Calu3 (cell line): ENCODE measurements at places on chromosomes 5 and 9. TPM values are rescaled to one million over a fixed set of nuclear protein-coding genes. Genes with fewer than 3 reads are reported as not detected.
A peak's percentile ranks its signal among the peaks of the same experiment; 100 is the strongest.

- H3K27me3 ChIP-seq = no peaks in the 10 kb centered on the region
- H3K27ac ChIP-seq = no peak overlapping the region
- DNase-seq = no peak
These were observed 379.2 kb downstream of the ACTL7B start for GRCh38 chr9:108476574-108476973.

DNA sequence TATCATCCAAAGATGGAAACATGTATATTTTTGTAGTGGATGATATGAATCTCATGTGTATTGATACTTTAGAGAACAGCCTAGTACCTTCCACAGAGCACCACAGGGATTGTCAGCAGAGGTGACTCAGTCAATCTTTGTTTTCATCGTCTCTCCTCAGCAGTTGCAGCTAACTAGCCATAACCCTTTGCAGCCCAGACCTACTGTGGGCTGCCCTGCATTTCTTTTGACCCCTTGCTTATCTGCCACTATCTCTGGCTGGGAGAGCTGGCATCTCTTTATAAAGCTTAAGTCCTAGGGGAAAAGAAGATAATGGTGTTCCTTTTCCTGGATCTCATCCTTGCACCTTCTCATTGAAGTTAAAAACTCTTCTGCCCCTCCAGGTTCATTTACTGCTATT, 28.7 kb downstream of the HMGCR start:
- DNase-seq = no peak
- H3K4me1 ChIP-seq = no peaks in the 10 kb centered on the region
- no peak overlapping the region for H3K4me3 ChIP-seq
- peaks cover 64% of the 10 kb centered on the region for H3K36me3 ChIP-seq

DNA sequence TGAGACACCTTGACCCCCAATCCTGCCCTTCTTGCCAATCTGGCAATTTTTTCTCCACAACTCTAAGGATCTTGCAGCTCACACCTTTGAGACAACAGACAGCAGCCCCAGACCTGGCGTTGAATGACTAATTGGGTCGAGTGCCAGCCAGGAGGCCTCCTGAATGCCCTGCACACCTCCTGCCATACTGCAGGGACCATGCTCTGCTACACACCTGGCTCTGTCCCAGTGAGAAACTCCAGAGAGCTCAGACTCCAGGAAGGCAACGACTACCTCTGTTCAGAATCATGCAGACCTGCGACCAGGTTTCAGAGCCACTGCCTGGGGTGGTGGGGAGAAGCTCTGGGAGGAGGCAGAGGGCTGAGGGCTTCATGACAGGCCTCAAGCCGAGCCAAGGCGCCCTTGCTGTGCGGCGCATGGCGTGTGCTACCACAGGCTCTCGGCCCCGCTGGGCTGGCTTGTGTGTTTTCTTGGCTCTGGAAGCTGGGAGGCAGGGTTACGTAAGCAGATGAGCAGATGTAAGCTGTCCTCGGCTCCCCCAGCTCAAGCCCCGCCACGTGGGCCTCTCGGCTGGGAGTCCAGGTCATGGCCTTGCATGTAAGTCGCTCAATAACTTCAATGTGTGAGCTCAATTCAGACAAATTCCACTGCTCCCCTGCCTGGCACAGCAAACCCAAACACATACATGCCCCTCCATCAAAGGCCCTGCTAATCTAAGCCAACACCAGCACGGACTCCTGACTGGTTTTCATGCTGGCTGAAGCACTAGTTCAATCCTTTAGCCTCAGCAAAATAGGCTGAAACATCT, 27.5 kb downstream of the B4GALT1 start:
- H3K27ac ChIP-seq = no peak overlapping the region
- H3K4me1 ChIP-seq = peaks cover 28% of the 10 kb centered on the region
- DNase-seq = no peak
- H3K4me3 ChIP-seq = no peak overlapping the region

- no peak for DNase-seq
- no peaks in the 10 kb centered on the region for H3K36me3 ChIP-seq
- H3K27ac ChIP-seq = no peak overlapping the region
- peaks cover 7% of the 10 kb centered on the region for H3K4me1 ChIP-seq
- no peak overlapping the region for H3K4me3 ChIP-seq
- peaks cover 13% of the 10 kb centered on the region for H3K27me3 ChIP-seq
These were observed 9.0 kb upstream of the NSD1 start for GRCh38 chr5:177124486-177124991.

DNA sequence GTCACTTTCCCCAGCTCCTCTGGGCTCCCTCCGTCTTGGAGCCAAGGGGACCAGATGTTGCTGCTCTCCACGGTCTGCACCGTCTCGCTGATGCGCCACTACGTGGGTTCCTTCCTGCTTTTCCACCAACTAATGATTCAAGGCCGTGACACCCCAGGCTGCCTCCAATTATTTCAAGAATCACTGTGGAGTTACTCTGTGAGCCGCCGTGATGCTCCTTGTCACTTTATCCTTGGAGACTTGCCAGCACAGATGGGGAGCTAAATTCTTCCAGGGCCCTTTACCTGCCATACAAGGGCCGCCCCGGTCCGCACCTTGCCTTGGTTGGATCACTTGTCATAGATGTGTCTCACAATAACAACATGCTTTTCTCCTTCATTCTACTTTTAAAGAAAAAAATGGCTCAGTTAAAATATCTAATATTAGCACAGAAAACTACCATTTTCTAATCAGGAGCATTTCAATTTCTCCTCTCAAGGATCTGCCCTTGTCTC, 202.0 kb downstream of the FSTL4 start:
- H3K4me3 ChIP-seq = no peak overlapping the region
- H3K27me3 ChIP-seq = peaks cover 84% of the 10 kb centered on the region
- H3K4me1 ChIP-seq = no peaks in the 10 kb centered on the region
- no peaks in the 10 kb centered on the region for H3K36me3 ChIP-seq
- DNase-seq = no peak
- H3K27ac ChIP-seq = no peak overlapping the region

- peaks cover 2% of the 10 kb centered on the region for H3K4me1 ChIP-seq
- no peak overlapping the region for H3K4me3 ChIP-seq
- H3K27me3 ChIP-seq = peaks cover 31% of the 10 kb centered on the region
- peak; percentile 21 for DNase-seq
- H3K36me3 ChIP-seq = peaks cover 5% of the 10 kb centered on the region
These were observed 2.1 kb downstream of the CFAP77 start for GRCh38 chr9:132412089-132412488.

DNA sequence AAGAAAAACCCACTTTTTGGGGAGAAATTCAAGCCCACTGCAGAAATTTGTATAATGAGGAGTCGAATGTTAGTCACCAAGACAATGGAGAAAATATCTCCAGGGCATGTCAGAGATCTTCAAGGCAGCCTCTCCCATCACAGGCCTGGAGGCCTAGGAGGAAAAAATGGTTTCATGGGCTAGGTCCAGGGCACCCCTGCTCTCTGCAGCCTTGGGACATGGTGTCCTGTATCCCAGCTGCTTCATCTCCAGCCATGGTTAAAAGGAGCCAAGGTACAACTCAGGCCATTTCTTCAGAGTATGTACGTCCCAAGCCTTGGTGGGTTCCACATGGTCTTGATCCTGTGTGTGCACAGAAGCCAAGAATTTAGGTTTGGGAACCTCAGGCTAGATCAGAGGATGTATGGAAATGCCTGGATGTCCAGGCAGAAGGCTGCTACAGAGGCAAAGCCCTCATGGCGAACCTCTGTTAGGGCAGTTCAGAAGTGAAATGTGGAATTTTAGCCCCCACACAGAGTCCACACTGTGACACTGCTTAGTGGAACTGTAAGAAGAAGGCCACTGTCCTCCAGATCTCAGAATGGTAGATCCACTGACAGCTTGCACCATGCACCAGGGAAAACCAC, 561.4 kb downstream of the ISL1 start:
- no peaks in the 10 kb centered on the region for H3K4me1 ChIP-seq
- H3K27me3 ChIP-seq = no peaks in the 10 kb centered on the region
- no peak for DNase-seq
- no peak overlapping the region for H3K4me3 ChIP-seq

DNA sequence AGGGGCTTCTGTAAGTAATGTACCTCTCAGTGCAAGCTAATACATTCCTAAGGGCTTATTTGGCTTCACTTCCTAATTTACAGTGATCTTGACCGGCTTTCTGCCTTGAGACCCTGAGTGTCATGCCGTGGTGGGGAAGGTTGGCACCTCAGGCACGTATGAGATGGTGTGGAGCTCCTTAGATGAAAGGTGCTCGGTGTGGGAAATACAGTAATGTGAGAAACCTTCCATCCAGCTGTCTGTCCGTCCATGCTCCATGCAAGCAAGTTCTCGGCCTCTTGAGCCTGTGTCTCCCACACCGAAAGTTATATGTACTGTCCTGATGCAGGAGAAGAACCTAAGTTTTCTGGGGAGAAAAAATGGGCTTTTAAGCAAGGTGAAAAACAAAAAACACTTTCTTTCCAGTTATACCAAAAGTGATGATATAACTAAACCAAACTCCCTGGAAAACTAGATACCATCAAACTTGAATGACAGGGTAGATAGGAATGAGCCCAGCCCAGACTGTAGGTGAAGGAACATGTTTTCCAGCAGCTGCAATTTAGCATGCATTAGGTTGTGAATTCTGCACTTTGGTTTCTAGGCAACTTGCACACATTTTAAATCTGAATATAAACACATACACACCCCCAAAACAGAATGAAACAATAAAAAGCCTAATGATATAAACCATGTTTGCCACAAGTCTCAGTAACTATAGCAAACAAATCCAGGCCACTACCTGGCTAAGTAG, 279.6 kb downstream of the FANCC start:
- H3K36me3 ChIP-seq = peaks cover 21% of the 10 kb centered on the region
- H3K4me3 ChIP-seq = no peak overlapping the region
- H3K4me1 ChIP-seq = peaks cover 36% of the 10 kb centered on the region
- H3K27ac ChIP-seq = no peak overlapping the region

- H3K4me3 ChIP-seq = no peak overlapping the region
- peaks cover 35% of the 10 kb centered on the region for H3K4me1 ChIP-seq
- no peaks in the 10 kb centered on the region for H3K27me3 ChIP-seq
- peaks cover 59% of the 10 kb centered on the region for H3K36me3 ChIP-seq
These were observed 22.4 kb downstream of the SH3TC2 start for GRCh38 chr5:149040421-149040820.

DNA sequence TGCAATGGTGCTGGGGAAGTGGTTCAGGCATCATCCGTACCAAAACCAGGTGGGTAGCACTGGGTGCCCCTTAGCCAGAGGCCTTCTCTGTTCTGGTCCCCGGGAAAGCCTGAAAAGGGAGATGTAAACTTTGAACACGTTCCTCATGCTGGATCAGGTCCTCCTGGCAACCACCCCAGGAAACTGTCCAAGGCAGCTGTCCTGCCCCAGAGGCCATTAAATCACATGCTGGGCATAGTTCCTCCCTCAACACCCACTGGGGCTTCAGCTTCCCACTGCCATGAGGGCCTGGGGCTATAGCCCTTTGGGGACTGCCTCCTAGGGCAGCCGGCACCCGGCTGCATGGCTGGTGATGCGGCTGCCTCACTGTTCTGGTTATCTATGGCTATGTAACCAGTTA, 228.9 kb upstream of the MVB12B start:
- H3K27ac ChIP-seq = no peak overlapping the region
- DNase-seq = no peak
- no peak overlapping the region for H3K4me3 ChIP-seq
- H3K36me3 ChIP-seq = no peaks in the 10 kb centered on the region

GRCh38 chr9:136686794-136687711, at the start of gene AGPAT2:
Gene AGPAT2, minus strand, starts transcription at chr9:136687457. Its CDS starts 100 bp downstream, at chr9:136687357.
- H3K27me3 ChIP-seq = no peaks in the 10 kb centered on the region
- no peak within 1 kb of the TSS for H3K27ac ChIP-seq
- peak within 1 kb of the TSS; percentile 70 for H3K4me3 ChIP-seq
- peaks cover 24% of the 10 kb centered on the region for H3K36me3 ChIP-seq

- H3K4me3 ChIP-seq = no peak overlapping the region
- peaks cover 28% of the 10 kb centered on the region for H3K4me1 ChIP-seq
- peak; percentile 43 for DNase-seq
- peaks cover 17% of the 10 kb centered on the region for H3K36me3 ChIP-seq
- no peaks in the 10 kb centered on the region for H3K27me3 ChIP-seq
- H3K27ac ChIP-seq = peak overlapping the region; percentile 9
These were observed 5.9 kb upstream of the SLC22A5 start for GRCh38 chr5:132363431-132364112.

DNA sequence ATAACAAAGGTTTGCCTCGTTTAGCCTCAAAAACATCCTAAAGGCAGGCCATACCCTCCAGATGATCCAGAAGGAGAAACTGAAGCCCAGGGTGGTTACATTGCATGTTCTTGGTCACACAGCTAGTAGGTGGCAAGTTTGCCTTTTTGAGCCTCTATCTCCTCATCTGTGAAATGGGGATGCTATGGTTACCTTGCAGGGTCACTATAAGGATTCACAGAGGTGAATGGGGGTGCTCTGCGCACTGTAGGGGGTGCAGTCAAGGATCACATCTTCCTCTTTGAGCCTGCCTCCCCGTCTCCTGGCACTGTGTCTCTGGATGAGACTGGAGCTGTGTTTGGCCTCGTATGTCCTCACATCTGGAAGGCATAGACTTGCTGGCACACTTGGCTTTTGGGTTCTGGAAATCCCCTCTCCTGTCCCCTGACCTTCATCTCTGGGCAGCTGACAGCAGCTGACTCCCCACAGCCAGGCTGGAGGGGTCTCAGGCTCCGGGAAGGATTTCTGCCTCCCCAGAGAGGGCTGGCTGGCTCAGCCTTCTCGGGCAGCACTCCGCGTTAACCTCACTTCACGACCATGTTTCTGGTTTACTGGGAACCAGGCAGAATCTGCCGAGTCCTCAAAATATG, 167.7 kb downstream of the RGS3 start:
- peaks cover 4% of the 10 kb centered on the region for H3K36me3 ChIP-seq
- H3K4me3 ChIP-seq = no peak overlapping the region
- no peak for DNase-seq
- no peaks in the 10 kb centered on the region for H3K27me3 ChIP-seq

DNA sequence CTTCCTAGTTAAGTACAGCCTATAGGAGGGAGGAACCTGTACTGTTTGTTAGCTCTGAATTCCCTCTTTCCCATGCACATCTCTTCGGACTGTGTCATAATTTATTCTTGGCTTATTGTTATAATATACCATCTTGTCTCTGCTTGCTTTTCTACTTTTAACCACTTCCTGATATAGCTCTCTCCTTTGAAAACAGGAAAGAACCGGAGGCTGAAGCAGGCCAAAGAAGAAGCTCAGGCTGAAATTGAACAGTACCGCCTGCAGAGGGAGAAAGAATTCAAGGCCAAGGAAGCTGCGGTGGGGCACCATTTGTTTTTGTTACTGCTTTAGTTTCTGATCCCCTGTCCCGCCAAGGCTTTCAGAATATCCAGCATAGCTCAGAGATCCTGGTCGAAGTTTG, 4.8 kb downstream of the ATP6V1G1 start:
- H3K4me1 ChIP-seq = peaks cover 13% of the 10 kb centered on the region
- H3K4me3 ChIP-seq = no peak overlapping the region
- H3K27me3 ChIP-seq = no peaks in the 10 kb centered on the region
- no peak overlapping the region for H3K27ac ChIP-seq

Gene FGF10
- not detected in 2 replicates for total RNA-seq

Gene OTULINL
- 3.6 and 5.3 TPM in 2 replicates for total RNA-seq

Gene FAM221B
- not detected in 2 replicates for total RNA-seq

Gene CCL27
- not detected in 2 replicates for total RNA-seq

Gene EDIL3
- 0.07 and 0.24 TPM in 2 replicates for total RNA-seq

Gene PLPP7
- total RNA-seq = not detected in 2 replicates

Gene PCDH1
- 146 and 167 TPM in 2 replicates for total RNA-seq

Gene SLC46A2
- not detected in 2 replicates for total RNA-seq
